ENCODE measurements at places on chromosomes 13 and 19.

DNA sequence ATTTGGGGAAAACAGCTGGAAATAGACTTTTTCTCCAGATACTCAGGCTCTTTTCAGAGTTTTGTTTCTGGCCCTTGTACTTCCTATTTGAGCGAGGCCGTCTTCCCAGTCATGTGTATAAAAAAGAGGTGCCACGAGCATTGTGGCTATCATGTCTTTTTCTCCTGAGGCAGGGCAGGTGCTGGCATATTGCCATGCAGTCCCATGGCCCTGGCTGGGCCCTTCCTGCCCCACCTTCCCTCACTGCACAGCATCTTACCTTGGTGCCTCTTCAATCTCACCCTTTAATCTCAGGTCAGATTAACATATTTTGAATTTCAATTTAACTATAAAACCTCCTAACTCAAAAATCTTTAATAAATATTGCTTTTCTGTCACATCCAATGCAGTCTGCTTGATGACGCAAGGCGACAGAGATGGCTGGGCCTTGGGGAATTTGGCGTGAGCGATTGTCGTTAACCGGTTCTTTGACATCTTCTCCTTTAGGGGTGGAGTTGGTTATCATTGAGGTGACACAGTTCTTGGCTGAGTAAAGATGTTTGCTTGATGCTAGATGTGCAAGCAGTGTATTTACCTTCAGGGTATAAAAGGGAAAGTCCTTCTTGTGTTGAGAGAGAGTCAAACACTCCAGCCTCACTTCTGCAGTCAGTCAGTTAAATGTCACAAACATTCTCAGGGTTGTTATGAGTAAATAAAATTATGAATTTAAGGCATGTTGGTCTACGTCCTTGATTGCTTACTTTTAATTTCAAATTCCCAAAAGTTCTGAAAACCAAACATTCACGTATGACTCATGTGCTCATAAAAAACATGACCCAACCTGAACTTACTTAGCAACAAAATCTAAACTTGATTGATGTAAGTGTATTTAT is 289.9 kb downstream of the MYO16 start:
- DNase-seq, result no peak

DNA sequence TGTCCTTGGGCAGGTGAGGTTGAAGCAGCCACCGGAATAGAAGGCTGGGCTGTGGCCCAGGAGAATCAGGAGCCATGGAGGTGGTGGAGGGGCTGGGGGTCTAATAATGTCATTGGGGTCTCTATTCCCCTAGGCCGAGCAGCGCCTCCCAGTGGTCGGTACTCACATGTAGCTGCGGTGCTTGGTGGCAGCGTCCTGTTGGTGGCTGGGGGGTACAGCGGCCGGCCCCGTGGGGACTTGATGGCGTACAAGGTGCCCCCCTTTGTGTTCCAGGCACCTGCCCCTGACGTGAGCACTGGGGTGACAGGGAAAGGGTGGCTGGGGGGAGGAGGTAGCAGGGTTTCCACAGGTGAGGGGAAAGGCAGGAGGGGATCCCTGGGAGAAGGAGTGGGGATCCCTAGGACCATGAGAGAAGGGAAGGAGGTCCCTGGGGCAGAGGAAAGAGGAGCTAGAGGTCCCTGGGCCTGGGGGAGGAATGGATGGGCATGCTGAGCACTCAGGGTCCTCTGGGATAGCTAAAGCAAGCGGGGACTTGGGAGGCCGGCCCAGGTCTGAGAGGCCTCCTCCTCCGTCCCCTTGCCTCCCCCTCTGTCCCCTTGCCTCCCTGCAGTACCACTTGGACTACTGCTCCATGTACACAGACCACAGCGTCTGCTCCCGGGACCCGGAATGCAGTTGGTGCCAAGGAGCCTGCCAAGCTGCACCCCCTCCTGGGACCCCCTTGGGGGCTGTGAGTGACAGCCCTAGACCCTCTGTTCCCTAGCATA is 18.1 kb downstream of the MEGF8 start:
- no peak for DNase-seq

GRCh38 chr13:38819053-38819452 is 132.2 kb downstream of the FREM2 start:
- DNase-seq, result no peak

GRCh38 chr19:55640043-55640576 is 692 bp upstream of the ZNF580 start:
- peak; percentile 74 for DNase-seq

- no peak for DNase-seq
Measured at GRCh38 chr13:52760077-52760476, 20.5 kb upstream of the CNMD start.

- no peak for DNase-seq
Measured at GRCh38 chr19:5948752-5949564, 29.0 kb downstream of the RANBP3 start.

GRCh38 chr19:13956365-13956744 is 4.0 kb downstream of the DCAF15 start:
- DNase-seq, result no peak

GRCh38 chr13:85543144-85543543 is 256.1 kb downstream of the SLITRK6 start:
- DNase-seq, result no peak

- no peak for DNase-seq
Measured at GRCh38 chr19:12871681-12872080, 9.6 kb downstream of the DNASE2 start.

- no peak for DNase-seq
Measured at GRCh38 chr19:5037936-5038335, 69.0 kb downstream of the KDM4B start.

GRCh38 chr13:98213354-98213753 is 36.3 kb upstream of the RNF113B start:
- DNase-seq, result no peak

GRCh38 chr13:51999510-51999911 is 11.7 kb downstream of the ATP7B start:
- peak; percentile 40 for DNase-seq

DNA sequence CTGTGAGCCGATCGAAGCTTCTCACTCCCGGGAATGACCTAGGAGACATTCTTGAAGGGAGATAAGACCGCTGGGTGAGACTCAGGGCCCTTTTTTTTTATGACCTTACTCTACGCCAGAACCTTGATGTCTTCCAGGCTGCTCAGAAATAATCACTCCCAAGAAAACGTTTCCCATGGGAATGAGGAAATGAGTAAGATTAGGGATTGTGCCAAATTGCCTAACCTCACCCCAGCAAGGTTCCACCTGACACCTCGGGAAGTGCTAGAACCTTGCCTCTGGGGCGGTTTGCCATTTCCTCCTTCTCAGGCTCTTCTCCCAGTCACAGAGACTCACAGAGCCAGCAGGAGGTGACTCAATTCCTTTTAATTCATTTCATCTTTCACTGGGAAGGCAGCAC is 2.3 kb downstream of the SLC46A3 start:
- peak; percentile 51 for DNase-seq

DNA sequence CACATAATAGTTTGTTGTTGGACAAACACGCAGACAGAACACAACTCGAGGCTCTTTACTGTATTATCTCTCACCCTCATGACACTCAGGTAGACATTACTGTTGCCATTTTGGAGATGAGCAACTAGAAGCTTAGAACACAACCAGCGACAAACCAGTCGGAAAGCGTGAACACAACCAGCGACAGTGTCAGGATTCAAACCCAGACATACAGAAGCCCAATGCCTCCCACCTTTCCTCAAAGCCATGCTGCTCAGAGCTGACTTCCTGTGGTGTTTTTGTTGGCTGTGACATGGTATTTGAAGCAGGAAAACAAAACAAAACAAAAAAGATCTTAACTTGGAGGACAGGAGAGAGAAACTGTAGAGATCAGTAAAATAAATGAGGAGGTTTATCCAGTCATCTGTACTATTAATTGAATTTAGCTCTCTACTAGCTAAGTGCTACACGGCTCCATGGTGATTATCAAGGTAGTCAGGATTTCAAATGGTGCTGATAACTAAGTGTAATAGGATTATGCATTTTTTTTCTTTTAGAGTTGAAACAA is 92.1 kb downstream of the STARD13 start:
- DNase-seq, result no peak

DNA sequence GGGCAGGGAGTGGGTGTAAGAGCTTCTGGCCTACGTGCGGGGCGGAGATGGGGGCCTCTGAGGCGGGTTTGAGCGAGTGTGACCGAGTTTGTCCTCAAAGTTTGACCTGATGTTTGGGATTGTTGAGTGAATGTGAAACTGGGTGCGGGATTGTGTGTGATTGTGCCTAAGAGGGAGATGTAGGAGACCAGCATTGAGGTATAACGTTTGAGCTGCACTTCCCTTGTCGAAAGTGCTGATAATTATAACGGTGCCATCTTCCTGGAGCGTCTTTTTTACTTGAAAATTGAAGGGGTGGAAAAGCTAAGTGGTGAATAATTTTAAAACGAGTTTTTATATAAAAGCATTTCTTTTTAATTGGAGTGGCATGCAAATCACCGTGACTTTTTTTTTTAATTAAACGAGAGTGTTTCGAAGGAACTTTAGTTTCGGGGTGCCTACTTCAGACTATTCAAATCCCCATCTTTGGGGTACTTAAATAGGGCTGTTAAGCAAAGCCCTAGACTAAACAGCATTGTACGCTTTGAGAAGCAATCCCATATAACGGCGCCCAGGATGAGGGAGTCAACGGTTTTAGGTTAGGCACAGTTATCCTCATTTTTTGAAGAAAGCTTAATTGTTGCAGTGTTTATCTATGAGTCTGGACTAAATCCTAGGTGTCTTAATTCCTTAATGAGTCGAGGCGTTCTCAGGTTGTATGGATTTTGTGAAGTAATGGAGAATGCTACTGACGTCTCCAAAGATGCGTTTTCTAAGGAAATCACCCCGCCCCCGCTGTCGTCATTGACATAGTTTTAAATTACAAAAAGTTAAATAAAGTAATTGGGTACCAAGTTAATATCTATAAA is 594 bp downstream of the ZNF146 start:
- peak; percentile 43 for DNase-seq

DNA sequence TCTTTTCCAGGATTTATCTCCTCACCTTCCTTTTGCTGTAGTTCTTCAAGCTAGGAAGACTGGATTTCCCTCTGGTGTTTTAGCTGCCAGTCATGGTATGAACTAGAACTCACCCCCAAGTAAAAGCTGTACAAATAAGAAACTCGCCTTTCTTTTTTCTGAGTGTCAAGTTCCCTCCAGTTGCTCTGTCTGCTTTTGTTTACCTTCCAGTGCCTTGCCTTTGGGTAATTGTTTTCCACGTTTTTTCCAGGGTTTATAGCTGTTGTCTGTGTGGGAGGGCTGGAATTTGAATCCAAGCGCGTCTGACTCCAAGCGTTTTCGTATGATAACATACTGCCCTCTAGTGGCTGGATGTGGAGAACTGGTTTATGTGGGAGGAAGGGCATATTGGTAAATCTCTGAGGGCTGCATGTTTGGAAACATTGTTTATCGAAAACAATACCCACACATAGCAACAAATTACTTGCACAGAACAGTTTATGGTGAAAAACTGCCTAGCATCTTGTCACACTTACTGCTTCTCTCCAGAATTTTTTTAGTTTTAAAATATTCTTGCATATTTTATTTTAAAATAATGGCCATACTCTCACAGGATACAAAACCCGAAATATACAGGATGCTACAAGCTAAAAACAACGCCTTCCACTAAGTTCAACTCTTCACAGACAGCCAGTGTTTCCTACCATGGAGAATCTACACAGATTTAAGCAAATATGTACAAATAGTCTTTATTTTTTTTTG is 19.2 kb downstream of the RCN3 start:
- DNase-seq, result peak; percentile 87

GRCh38 chr19:16400911-16401591 is 70.7 kb downstream of the EPS15L1 start:
- peak; percentile 75 for DNase-seq

DNA sequence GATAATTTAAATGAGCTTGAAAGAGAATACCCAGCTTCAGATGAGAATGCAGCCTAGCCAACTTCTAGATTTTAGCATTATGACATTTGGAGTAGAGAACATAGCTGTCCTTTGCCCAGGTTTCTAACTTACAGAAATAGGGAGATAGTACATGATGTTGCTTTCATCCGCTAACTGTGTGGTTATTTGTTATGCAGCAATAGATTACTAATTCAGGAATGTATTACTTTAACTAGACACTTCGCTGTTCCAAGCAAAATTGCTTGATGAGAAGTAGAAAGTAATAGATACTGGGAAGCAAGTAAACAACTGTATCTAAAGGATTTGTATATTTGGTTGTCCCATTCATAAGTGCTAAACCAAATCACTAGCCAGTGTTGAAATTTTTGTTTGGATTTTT is 790.9 kb upstream of the PRR20A start:
- no peak for DNase-seq

GRCh38 chr13:60397704-60398378 is 821 bp downstream of the TDRD3 start:
- peak; percentile 24 for DNase-seq

DNA sequence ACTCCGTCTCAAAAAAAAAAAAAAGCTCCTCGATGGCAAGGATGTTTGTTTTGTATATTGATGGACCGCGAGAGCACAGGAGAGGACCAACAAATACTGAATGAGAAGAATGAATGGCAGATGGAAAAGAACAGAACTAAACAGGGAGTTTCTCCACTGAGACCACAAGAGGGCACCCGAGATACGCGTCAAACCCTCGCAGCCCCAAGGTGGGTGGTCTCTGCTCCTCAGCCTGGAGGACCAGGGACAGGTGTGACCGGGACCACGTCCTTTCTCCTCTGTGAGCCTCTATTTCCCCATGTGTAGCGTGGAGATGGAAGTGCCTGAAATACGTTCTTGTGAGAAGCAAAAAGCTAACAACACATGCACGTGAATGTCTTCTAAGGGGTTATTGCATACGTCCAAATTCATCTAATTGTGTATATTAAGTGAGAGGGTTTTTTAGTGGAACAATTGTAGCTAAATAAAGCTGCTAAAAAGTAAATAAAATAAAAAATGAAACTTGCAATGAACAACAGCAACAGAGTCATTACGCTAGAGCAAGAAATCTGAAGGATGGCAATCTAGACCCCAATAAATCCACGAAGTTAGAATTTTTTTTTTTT is 8.3 kb upstream of the CDC42EP5 start:
- DNase-seq, result peak; percentile 73

DNA sequence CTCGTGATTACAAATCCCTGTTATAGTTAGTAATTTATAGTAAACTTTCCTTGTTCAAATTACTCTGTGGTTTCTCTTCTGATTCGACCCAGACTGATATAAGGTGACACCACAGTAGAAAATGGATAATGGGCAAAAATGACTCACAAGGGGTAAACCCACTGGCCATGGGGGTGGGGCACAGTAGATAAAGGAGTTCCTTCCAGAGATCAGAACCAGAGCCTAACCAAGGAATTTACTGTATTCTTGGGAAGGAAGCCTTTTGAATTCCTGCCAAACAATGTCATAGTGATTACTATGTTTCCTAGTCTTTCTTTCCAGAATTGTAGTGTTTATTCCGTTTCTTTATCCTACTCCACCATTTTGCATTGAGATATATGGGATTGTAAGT is 21.9 kb downstream of the MIR17HG start:
- no peak for DNase-seq

DNA sequence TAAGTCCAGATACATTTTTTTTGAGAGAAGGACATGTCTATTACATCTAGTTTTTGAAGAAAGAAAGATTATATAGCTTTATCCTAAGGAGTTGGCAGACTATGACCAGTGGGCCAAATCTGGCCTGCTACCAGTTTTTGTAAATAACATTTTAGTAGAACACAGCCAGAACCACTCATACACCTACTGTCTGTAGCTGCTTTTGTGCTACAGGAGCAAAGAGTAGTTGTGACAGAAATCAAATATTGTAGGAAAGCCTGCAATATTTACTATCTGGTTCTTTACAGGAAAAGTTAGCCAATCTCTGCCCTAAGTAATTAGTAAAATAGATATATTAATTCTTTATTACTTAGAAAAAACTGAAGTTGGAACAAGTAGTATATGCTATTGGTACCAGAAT is 17.2 kb downstream of the TDRD3 start:
- DNase-seq, result no peak

- DNase-seq, result peak; percentile 53
Measured at GRCh38 chr19:39539165-39539517, 820 bp downstream of the EID2 start.

- no peak for DNase-seq
Measured at GRCh38 chr13:98004107-98004506, 50.6 kb downstream of the IPO5 start.

Measured in GM03348 (cell line).